Stimulated activated naive B cell treated with anti-CD40 and anti-IgM and Interleukin-4, amounts not matched to agents 10 μg/mL and 1 μg/mL and 100 μg/mL, for 72 hours (primary cell): ENCODE measurements at places on chromosomes 6 and 20.

DNA sequence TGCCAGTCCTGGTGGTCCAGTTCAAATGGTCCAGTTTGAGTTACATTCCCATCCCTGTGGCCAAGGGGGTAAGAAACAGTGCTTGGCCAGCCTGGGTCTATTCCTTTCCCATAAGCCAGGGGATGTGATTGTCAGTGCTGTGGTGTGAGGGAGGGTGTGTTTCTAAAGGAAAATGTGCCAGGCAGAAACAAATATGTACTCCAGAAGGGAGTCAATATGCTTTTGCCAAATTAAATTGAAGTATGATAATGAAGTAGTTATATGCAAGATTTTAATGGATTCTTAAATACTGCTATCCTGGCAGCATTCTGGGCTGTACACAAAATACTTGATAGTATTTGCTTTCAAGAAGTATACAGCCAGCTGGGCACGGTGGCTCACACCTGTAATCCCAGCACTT lies 16.6 kb upstream of the PAQR8 start:
- DNase-seq, result no peak

DNA sequence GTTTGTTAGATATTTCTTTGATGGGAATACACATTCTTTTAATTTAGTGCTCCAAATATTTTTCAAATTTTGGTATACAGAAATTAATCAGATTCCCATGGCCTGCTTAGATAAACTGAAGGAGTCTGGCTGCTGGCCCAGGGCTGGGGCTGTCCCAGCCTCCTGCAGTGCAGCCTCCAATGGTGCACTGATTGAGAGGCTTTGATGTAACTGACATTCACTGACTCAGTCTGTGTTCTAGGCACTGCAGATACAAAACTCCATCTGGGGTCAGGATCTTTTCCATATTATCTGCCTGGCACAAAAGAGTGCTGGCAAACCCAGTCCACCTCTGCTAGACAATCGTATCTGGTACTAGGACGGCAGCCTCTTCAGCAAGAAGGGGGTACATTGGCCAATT lies 64.8 kb downstream of the GRIK2 start:
- no peak for DNase-seq

DNA sequence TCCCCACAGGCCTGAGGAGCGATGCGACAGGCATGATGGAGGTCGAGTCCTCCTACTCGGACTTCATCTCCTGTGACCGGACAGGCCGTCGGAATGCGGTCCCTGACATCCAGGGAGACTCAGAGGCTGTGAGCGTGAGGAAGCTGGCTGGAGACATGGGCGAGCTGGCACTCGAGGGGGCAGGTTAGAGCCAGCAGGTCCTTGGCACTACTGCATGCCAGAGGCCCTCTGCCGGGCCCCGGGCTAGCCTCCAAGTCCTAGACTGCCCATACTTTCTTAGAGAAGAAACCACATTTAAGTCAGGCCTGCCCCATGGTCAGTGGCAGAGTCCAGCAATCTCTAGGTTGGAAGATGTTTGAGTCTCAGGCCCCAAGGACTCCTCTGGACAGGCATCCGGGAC lies 32.1 kb downstream of the PKIG start:
- no peak for DNase-seq

DNA sequence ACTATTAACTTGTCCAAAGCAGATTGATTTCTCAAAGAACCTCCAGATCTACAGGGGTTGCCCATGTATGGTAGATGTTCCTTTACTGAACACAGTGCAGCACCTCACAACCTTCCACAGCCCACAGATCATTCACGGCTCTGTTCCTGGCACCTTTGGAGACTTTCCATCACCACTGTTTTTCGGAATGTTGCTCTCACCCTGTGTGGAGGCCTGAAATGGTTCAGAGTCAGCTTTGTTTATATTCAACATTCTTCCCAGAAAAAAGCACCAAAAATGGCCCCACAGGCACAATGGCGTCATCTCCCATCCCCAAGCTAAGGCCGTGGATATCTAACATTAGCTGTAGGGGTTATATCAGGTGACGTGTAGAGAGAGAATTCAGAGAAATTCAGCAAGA lies 74.7 kb downstream of the DHX35 start:
- DNase-seq, result no peak

DNA sequence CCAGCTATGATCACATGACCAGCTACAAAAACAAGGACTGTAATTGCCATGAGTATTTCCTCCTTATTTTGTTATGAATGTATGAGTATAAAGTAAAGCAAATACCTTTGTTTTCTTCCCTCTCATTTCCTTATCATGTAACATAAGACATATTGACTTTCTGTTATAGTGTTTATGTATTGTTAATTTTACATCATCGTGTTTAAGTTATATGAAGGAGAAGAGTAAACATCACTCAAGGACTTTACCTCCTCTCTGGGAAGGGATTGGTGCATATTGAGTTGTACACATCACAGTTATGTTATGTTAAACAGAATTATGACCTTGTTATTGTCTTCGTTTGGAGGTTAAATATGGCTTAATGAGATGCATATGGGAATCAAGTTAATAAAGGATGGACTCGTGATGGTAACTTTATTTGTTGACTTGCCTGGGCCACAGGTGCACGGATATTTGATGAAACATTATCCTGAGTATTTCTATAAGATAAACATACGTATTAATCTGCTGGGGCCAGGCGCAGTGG lies 57.3 kb upstream of the CNKSR3 start:
- no peak for DNase-seq

DNA sequence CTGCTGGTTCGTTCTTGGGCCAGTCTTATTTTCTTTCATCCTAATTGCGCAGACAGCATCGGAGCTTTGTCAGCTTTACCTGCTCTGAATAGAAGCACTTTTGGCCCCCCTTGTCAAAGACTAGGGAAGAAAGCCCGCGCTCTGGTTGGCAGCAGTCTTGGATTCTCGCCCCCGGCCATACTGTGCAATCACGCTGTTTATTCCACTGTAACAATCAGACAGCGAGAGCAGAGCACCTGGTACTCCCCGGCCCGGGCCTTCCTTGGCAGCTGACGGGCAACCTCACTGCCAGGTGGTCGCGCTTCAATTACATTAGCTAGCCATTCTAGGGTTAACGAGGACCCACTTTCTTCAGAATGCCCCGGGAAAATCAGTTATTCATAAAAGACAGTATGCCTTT lies 72.6 kb downstream of the INSM1 start:
- no peak for DNase-seq

GRCh38 chr6:37262446-37263026 lies 4.6 kb upstream of the TMEM217 start:
- no peak for DNase-seq

DNA sequence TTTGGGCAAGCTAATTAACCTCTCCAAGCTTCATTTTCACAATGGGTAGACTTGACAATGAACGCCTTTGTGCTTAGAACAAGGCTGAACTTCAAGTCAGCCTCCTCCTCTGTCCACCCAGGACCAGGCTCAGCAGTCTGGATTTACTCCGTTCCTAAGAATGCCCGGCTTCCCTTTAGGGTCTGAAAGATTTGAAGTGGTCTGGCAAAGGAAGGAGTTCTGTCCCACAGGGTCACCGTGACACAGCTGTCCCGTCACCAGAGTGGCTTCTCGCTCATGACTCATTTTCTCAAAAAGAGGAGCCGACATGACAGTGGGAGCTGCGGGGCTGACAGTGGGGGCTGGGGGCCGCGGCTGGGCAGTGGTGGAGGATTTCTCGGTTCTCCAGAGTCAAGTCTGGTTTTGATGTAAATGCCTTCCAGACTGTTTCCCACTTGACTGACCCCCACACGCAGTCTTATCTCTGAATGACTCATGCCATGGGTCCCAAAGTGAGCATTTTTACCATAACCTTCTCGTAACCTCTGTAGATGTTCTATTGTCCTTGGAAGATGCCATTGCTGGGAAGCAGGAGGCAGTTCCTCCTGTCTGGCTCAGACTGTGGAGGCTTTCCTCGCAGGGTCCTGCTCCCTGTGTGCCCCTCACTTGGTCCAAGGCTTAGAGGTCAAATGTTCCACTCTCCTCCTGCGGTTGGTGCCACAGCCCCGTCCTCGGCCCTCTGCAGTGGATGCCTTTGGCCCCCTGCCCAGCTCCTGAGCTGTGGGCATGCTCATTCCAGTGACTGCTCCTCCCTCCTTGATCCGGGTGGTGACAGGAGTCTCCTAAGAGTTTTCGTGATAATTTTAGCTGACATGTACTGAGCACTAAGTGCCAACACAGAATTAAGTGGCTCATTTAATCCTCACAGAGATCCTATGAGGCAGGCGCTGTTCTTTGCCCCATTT lies 253.1 kb downstream of the FNDC1 start:
- DNase-seq, result no peak

- DNase-seq, result no peak
Observed at GRCh38 chr6:17790489-17790888, 83.8 kb upstream of the NUP153 start.

DNA sequence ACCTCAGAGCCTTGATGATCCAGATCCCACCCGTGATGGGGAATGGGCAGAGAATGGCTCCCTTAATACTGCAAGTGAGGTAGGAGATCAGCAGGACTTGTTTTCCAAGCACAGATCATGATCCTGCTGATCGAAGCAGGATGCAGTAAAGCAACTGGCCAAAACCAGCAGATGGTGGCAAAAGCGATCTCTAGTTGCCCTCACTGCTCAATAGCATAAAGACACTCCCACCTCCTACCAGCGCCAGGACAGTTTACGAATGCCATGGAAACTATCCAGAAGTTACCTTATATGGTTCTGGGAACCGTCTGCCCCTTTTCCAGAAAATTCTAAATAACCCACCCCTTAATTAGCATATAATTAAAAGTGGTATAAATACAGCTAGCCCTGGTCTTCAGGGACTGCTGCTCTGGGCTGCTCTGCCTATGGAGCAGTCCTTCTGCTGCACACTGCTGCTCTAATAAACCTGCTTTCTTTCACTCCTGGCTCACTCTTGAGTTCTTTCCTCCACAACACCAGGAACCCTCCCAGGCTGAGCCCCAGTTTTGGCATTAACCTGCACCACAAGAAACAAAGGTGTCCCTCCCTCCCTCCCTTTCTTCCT lies 415.8 kb downstream of the PREX1 start:
- DNase-seq, result no peak

DNA sequence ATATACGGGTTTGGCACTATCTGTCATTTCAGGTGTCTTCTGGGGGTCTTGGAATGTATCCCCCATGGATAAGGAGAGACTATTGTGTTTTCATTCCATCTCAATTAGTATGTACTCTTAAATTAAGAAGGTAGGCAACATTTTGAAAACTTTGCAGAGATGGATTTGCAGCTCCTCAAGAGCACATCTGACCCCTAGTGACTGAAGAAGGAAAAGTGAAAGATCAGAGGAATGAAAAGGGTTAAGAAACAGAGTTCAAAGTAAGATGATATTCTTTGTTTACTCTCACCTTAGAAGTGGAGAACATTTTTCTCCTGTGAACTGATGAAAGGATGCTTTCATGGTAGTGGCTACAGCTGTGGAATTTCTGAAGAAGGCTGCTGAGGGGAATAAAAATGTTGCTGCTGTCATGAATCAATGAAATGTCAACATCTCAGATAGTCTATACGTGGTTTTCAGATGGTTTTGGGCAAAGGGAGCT lies 41.5 kb downstream of the SH3BGRL2 start:
- no peak for DNase-seq

- no peak for DNase-seq
Observed at GRCh38 chr20:32526125-32526524, 59.0 kb downstream of the NOL4L start.

DNA sequence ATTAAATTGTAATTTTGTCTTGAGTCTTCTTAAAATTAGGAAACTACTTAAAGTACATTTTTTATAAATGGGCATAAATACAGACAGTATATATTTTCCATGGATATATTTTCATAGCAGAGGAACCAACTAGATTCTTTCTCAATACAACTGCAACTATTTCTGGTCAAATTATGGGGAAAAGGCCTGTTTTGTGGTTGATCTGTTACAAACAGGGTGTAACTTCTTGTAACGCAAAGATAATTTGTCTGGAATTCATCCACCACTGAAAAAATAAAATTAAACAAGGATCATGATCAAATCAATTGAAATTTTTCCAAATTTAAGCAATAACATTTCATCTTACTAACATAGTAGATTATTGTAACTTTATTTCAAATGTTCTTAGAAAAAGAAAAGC lies 67.2 kb upstream of the RNF146 start:
- no peak for DNase-seq

DNA sequence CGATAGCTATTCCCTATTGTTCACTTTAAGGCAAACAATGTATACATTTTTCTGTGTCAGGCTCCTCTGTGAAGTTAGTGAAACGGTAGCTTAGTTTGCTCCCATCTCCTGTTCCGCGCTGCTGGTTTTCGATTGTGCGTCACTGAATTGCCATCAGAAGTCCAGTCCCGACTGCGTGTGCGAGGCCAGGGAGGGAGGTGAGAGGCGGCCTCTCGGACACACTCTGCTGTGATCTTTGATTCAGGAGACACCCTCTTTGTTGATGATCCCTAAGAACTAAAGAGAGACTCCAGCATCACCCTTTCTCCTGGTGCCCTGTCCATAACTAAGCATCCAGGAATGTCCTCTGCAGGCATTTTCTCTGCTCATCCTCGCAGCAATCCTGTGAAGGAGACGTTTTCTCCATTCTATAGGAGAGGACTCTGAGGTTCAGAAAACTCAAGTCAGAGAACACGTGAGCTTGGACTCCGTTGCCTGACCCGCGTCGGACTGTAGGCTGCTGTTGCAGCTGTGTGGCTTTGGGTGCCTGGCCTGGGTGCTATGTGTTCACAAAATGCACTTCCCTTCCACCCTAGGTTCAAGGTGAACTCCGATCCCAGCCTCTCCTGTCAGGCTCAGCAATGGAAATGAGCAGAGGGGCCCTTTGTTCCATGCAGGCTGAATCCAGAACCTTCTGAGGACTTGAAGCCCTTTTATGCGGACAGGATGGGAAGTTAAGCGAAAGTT lies 24.1 kb upstream of the UNC93A start:
- DNase-seq, result no peak

DNA sequence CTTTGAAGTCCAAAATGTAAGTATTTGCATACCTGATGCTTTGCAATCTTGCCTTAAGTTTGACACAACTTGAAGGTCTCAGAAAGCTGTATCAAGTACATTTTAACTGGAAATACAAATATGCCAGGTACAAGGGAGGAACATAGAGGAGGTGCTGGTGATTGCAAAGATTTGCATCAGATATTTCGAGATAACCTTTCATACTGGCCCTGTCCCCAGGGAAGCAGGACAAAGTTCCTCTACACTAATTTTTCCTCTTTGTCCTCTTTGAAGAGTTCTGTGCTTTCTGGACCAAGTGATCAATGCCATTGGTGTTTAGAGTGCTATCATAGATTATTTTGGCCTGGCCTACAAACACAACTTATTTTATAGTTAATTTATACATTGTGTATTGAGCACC lies 686.1 kb downstream of the HACE1 start:
- DNase-seq, result no peak
